Thyroid gland (tissue), 4 donors: ENCODE measurements at places on chromosomes 7 and 10. TPM values are rescaled to one million over a fixed set of nuclear protein-coding genes. Genes with fewer than 3 reads are reported as not detected.

DNA sequence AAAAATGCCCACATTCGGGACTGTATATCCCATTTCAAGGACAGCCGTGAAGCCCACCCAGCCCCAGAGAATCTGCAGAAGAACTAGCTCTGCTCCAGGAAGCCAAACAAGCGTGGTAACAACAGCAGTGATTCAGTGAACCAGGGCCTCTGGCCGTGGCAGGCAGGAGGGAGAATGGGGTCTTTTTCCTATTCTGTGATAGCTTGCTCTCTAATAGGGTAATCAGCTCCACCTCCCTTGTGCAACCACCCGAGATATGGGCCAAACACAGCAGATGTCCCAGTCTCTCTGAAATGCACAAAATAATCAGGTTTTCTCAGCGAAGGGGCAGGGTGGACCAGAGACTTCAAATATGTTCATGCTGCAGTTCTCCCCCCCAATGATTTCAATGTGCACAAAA lies 35.8 kb downstream of the CHST15 start:
- H3K36me3 ChIP-seq: no peaks in the 10 kb centered on the region
- H3K4me3 ChIP-seq: no peak overlapping the region
- DNase-seq: no peak
- H3K27me3 ChIP-seq: no peaks in the 10 kb centered on the region

The CNNM1 gene
- total RNA-seq: 0.56 TPM

The ANKRD7 gene
- total RNA-seq: 3.3 TPM

The GGCT gene
- total RNA-seq: 26.6 TPM

The KCNIP2 gene
- total RNA-seq: 1.3 TPM
